NCI-H1092 treated with DMSO at 0.1 percent for 48 hours (cell line): ENCODE measurements at places on chromosomes 4 and X.

DNA sequence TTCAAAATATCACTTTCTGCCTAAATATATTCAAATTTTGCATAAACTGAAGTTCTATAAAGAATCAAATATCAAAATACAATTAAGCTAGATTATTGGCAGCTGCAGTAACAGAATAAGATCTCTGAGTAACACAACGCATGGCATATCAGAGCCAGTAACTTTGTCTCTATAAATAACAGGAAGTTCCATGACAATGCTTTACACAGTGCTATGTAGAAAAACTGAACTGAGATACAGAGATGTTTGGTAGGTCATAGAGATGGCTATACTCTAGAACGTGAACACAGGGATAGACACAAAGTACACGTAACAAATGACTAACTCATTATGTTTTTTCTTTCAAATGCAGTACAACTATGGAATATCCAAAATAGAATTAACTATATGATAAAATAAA is 18.2 kb downstream of the UBE2D3 start:
- no peak for DNase-seq

DNA sequence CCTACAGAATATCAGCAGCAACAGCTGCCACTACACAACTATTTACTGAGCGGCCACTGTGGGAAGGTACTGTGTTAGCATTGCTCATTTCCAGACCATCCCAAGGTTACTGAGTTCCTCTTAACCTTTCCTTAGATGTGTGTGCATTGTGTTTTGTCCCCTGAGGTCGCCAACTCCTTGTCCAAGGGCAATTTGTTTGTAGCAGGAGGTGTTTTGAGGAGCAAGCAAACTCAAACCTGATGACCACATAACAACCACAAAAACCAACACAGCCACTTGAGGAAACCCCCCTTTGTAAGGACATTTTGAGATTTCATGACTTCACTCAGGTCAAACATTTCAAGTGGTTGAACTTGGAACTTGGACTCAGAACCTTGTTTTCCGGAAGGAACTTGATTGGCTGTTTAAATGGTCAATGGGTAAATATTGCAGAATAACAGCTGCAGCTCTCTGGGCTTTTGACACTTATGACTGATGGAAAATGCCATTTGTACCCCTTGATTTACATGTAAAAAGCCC is 122.3 kb downstream of the MID1IP1 start:
- DNase-seq: no peak

GRCh38 chr4:117284736-117285135 is 199.4 kb upstream of the TRAM1L1 start:
- no peak for DNase-seq

GRCh38 chr4:19823781-19824180 is 427.9 kb upstream of the SLIT2 start:
- no peak for DNase-seq

DNA sequence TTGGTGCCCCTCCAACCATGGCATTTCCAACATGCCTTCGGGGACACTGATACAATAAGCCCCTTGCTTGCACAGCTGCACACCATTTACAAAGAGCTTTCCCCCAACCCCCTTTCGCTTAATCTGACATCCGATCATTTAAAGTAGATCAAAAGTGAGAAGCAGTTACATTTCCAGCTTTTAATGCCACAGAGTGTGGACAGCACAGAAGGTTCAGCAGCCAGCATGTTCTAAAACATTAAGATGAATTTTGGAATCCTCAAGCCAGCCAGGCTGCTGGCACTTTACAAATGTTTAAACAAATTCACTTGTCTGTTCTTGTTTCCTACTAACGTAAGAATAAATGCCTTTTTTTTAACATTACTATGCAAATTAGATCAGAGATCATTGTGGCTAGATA is 284.4 kb upstream of the LDB2 start:
- DNase-seq: no peak

GRCh38 chr4:166277401-166277800 is 404.4 kb downstream of the TLL1 start:
- DNase-seq: no peak

DNA sequence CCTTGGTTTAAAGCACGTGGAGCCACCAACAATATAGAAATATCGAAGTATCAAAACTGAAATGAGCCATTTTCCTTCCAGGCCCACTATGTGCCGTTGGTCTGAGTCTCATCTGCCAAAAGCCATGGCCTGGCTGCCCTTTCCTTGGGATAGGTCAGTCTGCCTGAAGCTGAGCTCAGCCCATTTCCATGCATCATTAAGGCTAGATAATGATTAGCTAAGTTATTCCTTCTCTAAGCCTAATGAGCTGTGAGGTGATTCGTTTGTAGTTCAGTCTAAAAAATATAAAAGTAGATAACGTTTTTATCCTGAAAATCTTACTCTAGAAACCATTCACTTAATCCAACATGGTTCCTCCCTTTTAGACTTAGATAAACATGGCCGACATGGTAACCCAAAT is 936.2 kb upstream of the LCORL start:
- DNase-seq: no peak

GRCh38 chr4:38821739-38822138 is 17.1 kb upstream of the TLR1 start:
- no peak for DNase-seq

DNA sequence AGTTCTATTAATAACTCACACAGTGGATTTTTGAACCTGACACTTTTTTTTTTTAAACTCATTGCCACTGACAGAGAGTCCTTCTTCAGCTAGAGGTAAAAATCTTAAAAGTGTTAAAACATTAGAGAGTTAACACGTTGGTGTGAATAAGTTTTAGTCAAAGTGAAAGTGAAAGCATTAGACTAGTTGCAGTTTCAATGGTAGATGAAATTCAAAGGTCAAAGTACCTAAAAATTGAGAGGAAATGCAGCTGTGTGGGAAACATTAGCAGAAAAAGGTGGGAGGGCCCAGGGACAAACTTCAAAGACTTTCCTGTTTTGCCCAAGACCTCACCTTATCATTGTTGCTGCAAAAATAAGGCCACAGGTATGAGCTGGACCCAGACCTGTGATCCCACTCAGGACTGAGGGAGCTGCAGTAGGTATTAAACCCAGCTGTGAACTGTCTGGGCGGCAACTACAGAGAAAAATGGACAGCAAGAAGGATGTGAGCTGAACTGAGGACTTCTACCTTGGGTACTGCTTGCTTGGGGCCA is 17.6 kb upstream of the GABRA4 start:
- DNase-seq: no peak

DNA sequence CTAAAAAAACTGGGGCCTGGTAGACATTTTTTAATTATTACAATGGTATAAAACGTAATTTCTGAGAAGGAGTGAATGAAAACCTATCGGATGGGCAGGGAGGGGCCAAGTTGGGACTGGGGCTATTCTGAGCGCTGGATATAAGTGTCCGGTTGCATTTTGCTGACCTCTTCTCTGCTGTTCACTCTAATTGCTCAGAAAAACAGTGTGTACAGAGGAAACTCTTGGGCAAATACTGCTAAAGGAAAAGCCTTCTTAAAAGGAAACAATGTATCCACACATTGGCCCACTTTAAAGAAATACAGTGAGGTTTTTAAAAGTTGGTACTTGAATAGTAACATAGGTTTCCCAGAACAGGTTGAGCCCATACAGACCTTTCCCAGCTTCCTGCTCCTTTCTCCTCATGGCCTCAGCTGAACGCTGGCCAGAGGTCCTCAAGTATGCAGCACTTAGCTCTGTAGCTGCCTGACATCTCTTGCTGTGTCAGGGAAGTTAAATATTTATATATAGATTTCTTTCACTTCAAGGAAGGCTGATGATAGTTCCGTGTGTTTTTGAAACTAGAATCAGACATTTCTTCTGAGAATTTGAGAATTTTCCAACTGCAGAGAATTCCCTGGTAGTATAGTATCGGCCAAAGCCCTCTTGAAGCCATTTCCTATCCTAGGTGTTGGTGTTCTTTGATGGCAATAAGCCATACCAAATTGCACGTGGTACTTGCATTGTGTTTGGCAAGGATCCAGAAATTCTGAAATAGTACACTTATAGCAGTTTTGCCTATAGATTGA is 97.1 kb upstream of the SLC4A4 start:
- DNase-seq: peak; percentile 43

GRCh38 chr4:108477527-108478108 is 142.8 kb upstream of the RPL34 start:
- no peak for DNase-seq

GRCh38 chr4:112410804-112411203 is 105.2 kb downstream of the NEUROG2 start:
- DNase-seq: no peak

- DNase-seq: no peak
Measured at GRCh38 chrX:28884823-28885222, 297.6 kb downstream of the IL1RAPL1 start.
